ENCODE measurements at places on chromosomes 2 and 18. TPM values are rescaled to one million over a fixed set of nuclear protein-coding genes. Genes with fewer than 3 reads are reported as not detected.

The SNED1 gene
- 1.5 TPM for polyA plus RNA-seq

The OXER1 gene
- 1.5 TPM for polyA plus RNA-seq

The PTGR3 gene
- polyA plus RNA-seq: 0.84 TPM

The ALK gene
- not detected for polyA plus RNA-seq

The TDRD15 gene
- not detected for polyA plus RNA-seq

The ZNF521 gene
- 3.1 TPM for polyA plus RNA-seq

The NOL4 gene
- polyA plus RNA-seq: 0.63 TPM

The TNFAIP6 gene
- polyA plus RNA-seq: 6.7 TPM

The SERPINB12 gene
- not detected for polyA plus RNA-seq

The ASAP2 gene
- polyA plus RNA-seq: 3.2 TPM

The REEP1 gene
- polyA plus RNA-seq: 1.8 TPM

The GMCL1 gene
- polyA plus RNA-seq: 27.7 TPM

The DPP4 gene
- polyA plus RNA-seq: 1.0 TPM

The PSMA8 gene
- polyA plus RNA-seq: not detected

The SERPINB4 gene
- polyA plus RNA-seq: 2.3 TPM

The EFHD1 gene
- polyA plus RNA-seq: 6.4 TPM

The SLC9A4 gene
- not detected for polyA plus RNA-seq

The LYPD1 gene
- polyA plus RNA-seq: 1.7 TPM

The MYL1 gene
- not detected for polyA plus RNA-seq

The CSRNP3 gene
- 7.2 TPM for polyA plus RNA-seq

The RESP18 gene
- polyA plus RNA-seq: not detected

The SCN2A gene
- polyA plus RNA-seq: 0.52 TPM

The RUFY4 gene
- polyA plus RNA-seq: 0.89 TPM

The NT5DC4 gene
- polyA plus RNA-seq: not detected

The DLGAP1 gene
- polyA plus RNA-seq: 17.0 TPM

The STPG4 gene
- polyA plus RNA-seq: not detected

The RAD51AP2 gene
- polyA plus RNA-seq: 0.16 TPM

The SULT1C4 gene
- 0.56 TPM for polyA plus RNA-seq

The ARHGAP25 gene
- 2.0 TPM for polyA plus RNA-seq

The CPO gene
- polyA plus RNA-seq: 0.90 TPM

The CROCC2 gene
- not detected for polyA plus RNA-seq

The PTPRN gene
- 4.8 TPM for polyA plus RNA-seq

The GLS gene
- 43.2 TPM for polyA plus RNA-seq

The RAPH1 gene
- 6.6 TPM for polyA plus RNA-seq

The TRIB2 gene
- 34.9 TPM for polyA plus RNA-seq

The ERICH2 gene
- 3.2 TPM for polyA plus RNA-seq

The RNF152 gene
- polyA plus RNA-seq: 1.2 TPM

The HOXD1 gene
- not detected for polyA plus RNA-seq

The YWHAQ gene
- polyA plus RNA-seq: 295 TPM

The ACOXL gene
- polyA plus RNA-seq: 9.0 TPM
